WTC11 (cell line): ENCODE measurements at places on chromosomes 7 and 10. TPM values are rescaled to one million over a fixed set of nuclear protein-coding genes. Genes with fewer than 3 reads are reported as not detected.

GRCh38 chr7:70574314-70574834, 557.6 kb upstream of the GALNT17 start:
- no peak overlapping the region for H3K27ac ChIP-seq
- peaks cover 10% of the 10 kb centered on the region; the same call in 1 of the 2 replicates for H3K4me1 ChIP-seq
- no peak for DNase-seq
- no peaks in the 10 kb centered on the region for H3K36me3 ChIP-seq
- peaks cover 28% of the 10 kb centered on the region for H3K27me3 ChIP-seq

GRCh38 chr7:6691609-6692106, 15.1 kb downstream of the ZNF12 start:
- H3K4me1 ChIP-seq: no peaks in the 10 kb centered on the region
- DNase-seq: no peak
- H3K27ac ChIP-seq: no peak overlapping the region
- peaks cover 20% of the 10 kb centered on the region for H3K27me3 ChIP-seq

The ACSM6 gene
- total RNA-seq: 0.11 to 0.14 TPM in 2 of 3 replicates, not detected in the other

- no peak for DNase-seq
- H3K27me3 ChIP-seq: peaks cover 4% of the 10 kb centered on the region; the same call in 1 of the 2 replicates
- H3K4me1 ChIP-seq: peaks cover 32% of the 10 kb centered on the region
Measured at GRCh38 chr7:132206594-132206993, 369.7 kb downstream of the PLXNA4 start.

DNA sequence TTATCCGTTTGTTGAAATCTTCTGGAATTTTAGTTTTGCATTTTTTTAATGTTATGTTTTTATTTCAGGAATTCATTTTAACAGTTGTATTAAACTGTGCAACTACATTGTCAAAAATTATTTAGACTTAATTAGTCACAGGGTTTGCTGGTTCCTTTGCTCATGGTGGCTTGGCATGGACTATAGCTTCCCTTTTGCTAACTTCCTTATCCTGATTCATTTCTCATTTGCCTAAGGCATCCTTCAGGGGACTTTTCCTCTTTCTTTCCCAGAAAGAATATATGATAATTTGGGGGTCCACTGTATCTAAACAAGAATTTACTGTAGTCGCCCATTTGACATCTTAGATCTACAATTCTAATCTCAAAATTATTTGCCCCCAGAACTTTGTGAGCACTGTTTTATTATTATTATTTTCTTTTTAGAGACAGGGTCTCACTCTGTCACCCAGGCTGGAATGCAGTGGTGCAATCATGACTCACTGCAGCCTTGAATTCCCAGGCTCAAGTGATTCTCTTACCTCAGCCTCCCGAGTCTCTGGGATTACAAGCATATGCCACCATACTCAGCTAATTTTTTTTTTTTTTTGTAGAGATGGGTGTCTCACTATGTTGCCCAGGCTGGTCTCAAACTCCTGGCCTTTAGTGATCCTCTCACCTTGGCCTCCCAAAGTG, 13.9 kb downstream of the FIGNL1 start:
- no peaks in the 10 kb centered on the region for H3K27me3 ChIP-seq
- H3K36me3 ChIP-seq: no peaks in the 10 kb centered on the region

DNA sequence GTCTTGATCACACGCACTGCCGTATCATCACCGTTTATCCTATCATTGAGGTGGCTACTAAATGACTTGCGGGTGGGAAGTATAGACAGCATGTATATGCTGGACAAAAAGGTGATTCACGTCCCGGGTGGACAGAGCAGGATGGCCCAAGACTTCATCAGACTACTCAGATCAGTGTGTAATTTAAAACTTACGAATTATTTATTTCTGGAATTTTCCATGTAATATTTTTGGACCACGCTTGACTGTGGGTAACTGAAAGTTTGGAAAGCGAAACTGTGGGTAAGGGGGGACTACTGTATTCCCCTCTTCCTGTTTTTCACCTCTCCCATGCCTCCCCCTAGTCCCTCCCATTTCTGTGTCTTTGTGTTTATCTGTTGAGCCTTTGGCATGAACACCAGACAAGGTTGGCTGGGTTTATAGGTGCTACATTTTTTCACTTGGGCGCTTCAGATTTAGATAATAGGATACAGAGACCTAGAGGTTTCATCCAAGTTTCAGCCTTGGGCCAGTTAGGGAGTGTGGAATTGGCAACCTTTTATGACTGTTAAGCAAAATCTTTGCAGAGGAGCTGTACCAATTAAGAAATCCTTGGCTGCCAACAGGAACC, 55.8 kb downstream of the RBM20 start:
- no peaks in the 10 kb centered on the region for H3K27me3 ChIP-seq
- H3K4me3 ChIP-seq: no peak overlapping the region
- H3K36me3 ChIP-seq: no peaks in the 10 kb centered on the region
- no peak for DNase-seq
- peaks cover 15% of the 10 kb centered on the region for H3K4me1 ChIP-seq
- no peak overlapping the region for H3K27ac ChIP-seq

DNA sequence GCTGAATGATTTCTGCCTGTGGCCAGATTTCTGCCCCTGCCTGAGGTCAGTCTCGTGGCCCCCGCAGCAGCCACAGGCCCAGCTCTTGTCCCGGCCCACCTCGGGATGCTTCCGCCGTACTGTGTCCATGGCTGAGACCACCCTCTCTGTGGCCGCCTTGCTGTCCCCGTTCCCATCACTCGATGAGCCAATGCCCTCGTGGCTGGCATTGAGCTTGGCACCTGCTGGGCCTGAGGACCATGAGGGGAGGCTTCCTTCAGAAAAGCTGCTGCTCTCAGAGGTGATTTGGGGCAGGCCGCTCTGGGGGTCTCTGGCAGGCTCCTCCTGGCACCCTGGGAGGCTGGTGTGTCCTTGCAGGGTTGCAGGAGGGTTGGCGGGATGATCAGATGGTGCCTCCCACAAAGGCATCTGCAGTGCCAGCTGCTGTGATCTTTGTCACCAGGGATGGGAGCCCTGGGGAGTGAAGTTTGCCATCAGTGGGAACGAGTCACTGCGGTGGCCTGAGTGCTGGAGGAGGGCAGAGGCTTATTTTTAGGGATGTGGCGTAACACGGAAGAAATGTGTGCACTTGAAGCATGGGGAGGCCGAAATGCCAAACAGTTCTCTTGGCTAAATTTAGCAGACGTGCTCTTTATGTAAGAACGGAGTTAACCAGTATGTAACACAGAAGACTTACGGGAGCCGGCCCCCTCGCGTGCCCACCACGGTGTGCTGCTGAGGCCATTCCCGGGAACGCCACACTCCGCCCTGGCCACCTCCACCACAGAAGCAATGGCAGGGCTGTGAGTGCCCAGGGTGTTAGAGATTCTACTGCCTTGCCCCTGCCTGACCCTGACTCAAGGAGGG, 47.7 kb downstream of the VIPR2 start:
- H3K27ac ChIP-seq: no peak overlapping the region
- no peak overlapping the region for H3K4me3 ChIP-seq
- peaks cover 21% of the 10 kb centered on the region for H3K36me3 ChIP-seq
- DNase-seq: no peak
- H3K27me3 ChIP-seq: no peaks in the 10 kb centered on the region; the same call in 1 of the 2 replicates
- no peaks in the 10 kb centered on the region for H3K4me1 ChIP-seq

DNA sequence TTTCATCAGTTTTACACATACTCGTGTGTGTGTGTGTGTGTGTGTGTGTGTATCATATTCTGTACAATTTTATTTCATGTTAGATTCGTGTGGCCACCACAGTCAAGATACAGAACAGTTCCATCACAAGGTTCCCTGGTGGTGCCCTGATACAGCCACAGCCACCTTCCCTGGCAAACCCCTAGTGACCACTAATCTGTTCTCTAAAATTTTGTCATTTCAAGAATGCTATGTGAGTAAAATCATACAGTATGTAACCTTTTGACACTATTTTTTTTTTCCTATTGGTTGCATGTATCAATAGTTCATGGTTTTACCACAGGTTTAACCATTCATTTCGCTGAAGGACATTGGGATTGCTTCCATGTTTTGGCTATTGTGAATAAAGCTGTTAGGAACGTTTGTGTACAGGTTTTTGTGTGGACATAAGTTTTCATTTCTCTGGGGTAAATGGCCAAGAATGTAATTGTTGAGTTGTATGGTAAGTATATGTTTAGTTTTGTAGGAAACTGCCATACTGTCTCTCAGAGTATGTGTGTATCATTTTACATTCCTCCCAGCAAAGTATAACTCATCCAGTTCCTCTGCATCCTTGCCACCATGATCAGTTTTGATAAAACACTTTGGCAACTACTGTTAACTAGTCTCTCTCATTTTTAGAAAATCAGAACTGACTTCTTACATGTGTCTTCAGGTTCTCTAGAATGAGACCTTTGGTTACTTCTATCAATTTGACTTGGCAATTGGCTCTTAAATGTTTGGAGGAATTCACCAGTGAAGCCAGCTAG, 20.6 kb downstream of the KLHDC10 start:
- DNase-seq: no peak
- no peak overlapping the region for H3K4me3 ChIP-seq
- H3K4me1 ChIP-seq: no peaks in the 10 kb centered on the region
- H3K27ac ChIP-seq: no peak overlapping the region
- no peaks in the 10 kb centered on the region for H3K36me3 ChIP-seq

GRCh38 chr7:116173051-116174028, 37.0 kb upstream of the TES start:
- peaks cover 6% of the 10 kb centered on the region for H3K36me3 ChIP-seq
- peaks cover 46% of the 10 kb centered on the region for H3K27me3 ChIP-seq
- peaks cover 7% of the 10 kb centered on the region for H3K4me1 ChIP-seq
- no peak overlapping the region for H3K4me3 ChIP-seq
- no peak overlapping the region for H3K27ac ChIP-seq

- H3K36me3 ChIP-seq: no peaks in the 10 kb centered on the region
- no peak for DNase-seq
- no peak overlapping the region for H3K4me3 ChIP-seq
- H3K4me1 ChIP-seq: peaks cover 4% of the 10 kb centered on the region; the same call in 1 of the 2 replicates
- no peaks in the 10 kb centered on the region; the same call in 1 of the 2 replicates for H3K27me3 ChIP-seq
- no peak overlapping the region for H3K27ac ChIP-seq
Measured at GRCh38 chr10:75773231-75773780, 341.9 kb downstream of the LRMDA start.

The TMEM254 gene
- 18.5 to 23.3 TPM (median 22.2 TPM) in 3 replicates for total RNA-seq

The LRGUK gene
- 1.9 to 3.0 TPM (median 2.7 TPM) in 3 replicates for total RNA-seq

GRCh38 chr7:156220078-156220605, 407.9 kb upstream of the SHH start:
- no peaks in the 10 kb centered on the region for H3K4me1 ChIP-seq
- no peak overlapping the region for H3K4me3 ChIP-seq
- no peak for DNase-seq
- peaks cover 30% of the 10 kb centered on the region for H3K36me3 ChIP-seq

DNA sequence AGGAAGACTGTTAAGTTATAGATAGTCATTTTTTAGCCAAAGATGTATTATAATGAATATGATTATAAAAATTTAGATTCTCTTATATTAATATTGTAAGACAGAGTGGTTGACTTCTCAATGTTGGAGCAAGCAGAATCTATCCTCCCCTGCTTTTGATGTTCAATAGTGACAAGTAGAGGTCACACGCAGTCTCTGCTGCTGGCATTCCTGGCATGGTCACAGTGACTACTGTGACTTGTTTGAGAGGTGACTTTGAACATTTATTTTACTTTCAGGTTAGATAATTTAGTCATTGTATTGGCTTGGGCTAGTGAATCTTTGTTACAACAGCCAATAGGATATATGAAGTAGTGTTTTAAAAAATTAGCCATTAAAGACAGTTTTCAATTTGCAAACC, 13.7 kb upstream of the CD36 start:
- H3K27me3 ChIP-seq: no peaks in the 10 kb centered on the region
- H3K4me3 ChIP-seq: no peak overlapping the region
- DNase-seq: no peak
- H3K27ac ChIP-seq: no peak overlapping the region
- no peaks in the 10 kb centered on the region for H3K36me3 ChIP-seq
- peaks cover 11% of the 10 kb centered on the region for H3K4me1 ChIP-seq

DNA sequence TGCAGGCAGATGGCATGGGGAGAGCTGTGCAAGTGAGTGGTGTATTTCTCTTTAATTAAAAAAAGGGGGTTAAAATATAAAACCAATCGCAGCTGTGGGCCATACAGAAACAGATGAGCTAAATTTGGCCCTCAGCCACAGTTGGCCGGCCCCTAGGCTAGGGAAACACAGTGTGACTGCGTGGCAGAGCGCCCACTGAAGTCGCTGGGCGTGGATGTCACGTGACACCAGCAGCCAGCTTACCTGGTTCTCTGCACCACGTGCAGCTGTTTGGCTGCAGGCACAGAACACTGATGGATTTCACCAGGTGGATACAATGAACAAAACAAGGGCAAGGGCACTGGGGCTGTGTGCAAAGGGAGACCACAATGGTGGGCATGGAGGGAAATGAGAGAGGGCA, 119.3 kb upstream of the ZNF746 start:
- DNase-seq: no peak
- no peak overlapping the region for H3K4me3 ChIP-seq
- no peaks in the 10 kb centered on the region for H3K4me1 ChIP-seq
- H3K36me3 ChIP-seq: peaks cover 77% of the 10 kb centered on the region

The CLCN1 gene
- 0.23 to 0.46 TPM (median 0.28 TPM) in 3 replicates for total RNA-seq

DNA sequence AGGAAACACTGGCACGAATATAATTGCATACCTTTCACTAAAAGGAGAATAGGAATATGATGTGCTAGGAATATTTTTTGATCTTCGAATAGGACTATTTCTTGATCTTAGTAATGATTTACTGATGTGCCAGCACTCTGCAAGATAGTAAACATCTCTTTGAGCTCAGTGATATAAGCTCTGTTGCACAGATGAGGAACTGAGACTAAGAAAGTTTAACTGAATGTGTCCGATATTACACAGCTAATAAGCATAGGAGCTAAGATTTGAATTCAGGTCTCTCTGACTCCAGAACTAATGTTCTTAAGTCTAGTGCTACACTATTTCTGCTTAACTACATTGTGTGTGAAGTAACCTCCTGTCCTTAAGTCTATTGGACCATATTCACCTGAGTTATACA, 98.4 kb upstream of the PTPRZ1 start:
- H3K27ac ChIP-seq: no peak overlapping the region
- no peaks in the 10 kb centered on the region for H3K27me3 ChIP-seq
- H3K36me3 ChIP-seq: no peaks in the 10 kb centered on the region
- H3K4me3 ChIP-seq: no peak overlapping the region

DNA sequence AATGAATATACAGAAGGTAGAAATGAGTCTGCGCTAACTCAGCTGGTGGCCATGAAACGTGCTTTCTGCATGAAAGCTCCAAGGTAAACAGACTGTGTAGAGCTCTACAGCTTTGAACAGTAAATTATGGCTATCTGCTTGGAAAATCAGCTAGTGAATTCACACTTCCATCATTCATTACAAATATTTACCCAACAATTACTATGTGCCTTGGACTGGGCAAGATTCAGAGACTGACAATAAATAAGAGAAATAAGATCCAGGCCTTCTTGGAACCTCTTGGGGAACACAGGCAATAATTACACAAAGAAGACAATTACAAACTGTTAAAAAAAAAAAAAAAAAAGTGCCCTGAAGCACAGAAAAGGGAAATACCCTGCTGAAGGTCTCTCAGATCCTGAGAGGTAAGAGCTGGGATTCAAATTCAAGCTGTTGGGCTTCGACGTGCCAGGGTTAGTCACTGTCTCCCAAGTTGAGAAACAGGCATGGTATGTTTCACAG, 15.8 kb downstream of the TSPAN12 start:
- no peak overlapping the region for H3K4me3 ChIP-seq
- peaks cover 3% of the 10 kb centered on the region; the same call in 1 of the 2 replicates for H3K27me3 ChIP-seq
- H3K36me3 ChIP-seq: peaks cover 31% of the 10 kb centered on the region
- no peak for DNase-seq
- H3K27ac ChIP-seq: peak overlapping the region; percentile 85

- H3K27ac ChIP-seq: no peak overlapping the region
- H3K36me3 ChIP-seq: no peaks in the 10 kb centered on the region
- peaks cover 16% of the 10 kb centered on the region for H3K4me1 ChIP-seq
- H3K4me3 ChIP-seq: peak overlapping the region; percentile 46
- H3K27me3 ChIP-seq: peaks cover 100% of the 10 kb centered on the region
Measured at GRCh38 chr7:27164367-27165088, 809 bp downstream of the HOXA9 start.
